ENCODE measurements at places on chromosomes 12 and 14.

DNA sequence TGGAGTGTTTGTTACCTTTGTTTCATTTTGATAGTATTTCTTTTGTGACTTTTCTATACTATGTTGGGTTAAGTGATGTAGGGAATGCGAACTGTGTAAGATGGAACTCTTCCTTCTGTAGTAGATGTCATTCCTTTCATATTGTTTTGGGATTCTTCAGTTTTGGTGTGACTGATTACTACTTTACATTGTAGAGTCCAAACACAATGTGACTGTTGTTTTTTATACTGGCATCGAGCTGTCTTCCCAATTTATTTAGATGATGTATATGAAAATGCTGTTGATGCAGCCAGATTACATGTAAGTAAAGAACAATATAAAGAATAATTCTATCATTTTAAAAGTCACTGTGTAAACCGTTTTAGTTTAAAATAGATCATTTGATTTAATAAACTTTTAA is 34.7 kb downstream of the WASHC4 start:
- no peak for DNase-seq

DNA sequence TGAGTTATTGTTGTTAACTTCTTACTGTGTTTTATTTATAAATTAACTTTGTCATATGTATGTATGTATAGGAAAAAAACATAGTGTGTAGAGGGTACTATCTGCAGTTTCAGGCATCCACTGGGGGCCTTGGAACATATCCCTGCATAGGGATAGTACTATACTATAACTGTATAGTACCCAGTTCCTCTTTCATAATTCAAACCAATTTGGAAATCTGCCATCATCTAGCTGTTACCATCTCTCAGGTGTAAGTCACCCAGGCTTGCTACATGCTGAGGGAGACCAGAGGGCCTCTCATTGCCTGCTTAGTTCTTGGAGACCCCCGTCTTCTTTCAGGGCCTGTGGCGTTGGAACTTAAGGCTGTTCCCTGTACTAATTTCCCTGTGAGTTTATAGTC is 12.9 kb upstream of the DCD start:
- DNase-seq, result no peak

- peak; percentile 63 for DNase-seq
Observed at GRCh38 chr14:94689218-94689984, 77.2 kb downstream of the SERPINA3 start.

DNA sequence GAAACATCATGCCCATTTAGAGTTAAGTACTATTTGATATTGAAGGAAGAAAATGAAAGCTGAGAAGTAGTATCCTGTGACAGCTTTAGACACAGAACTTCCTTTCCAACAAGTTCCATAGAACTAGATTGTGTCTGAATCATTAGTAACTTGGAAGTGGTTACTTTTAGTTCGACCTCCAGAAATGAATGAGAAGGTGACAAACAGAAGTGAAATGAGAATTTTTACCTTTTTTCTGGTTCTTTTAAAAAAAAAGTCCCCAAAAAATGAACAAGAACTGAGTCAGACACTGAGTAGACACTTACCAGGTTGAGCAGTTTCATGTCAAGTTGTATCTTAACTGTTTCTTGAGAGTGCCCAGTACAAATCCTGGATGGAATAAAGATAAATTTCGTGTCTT is 3.0 kb downstream of the ATP6V0A2 start:
- DNase-seq, result no peak

DNA sequence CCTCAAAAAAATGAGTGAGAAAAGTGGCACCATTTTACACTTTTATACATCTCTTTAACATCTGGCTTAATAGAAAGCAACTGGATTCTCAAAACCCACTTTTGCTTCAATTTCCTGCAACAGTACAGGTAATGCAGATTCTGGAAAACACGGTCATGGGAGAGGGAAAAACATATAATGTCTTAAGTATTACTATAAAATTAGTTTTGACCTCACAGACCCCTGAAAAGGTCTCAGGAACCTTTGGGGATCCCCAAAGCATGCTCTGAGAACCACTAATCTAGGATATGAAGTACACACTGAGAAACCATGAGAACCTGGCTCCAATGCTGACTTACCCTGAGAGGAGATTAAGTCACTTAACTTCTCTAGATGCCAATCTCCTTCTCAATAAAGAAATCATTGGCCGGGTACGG is 64.7 kb downstream of the PPP2R5E start:
- peak; percentile 11 for DNase-seq

DNA sequence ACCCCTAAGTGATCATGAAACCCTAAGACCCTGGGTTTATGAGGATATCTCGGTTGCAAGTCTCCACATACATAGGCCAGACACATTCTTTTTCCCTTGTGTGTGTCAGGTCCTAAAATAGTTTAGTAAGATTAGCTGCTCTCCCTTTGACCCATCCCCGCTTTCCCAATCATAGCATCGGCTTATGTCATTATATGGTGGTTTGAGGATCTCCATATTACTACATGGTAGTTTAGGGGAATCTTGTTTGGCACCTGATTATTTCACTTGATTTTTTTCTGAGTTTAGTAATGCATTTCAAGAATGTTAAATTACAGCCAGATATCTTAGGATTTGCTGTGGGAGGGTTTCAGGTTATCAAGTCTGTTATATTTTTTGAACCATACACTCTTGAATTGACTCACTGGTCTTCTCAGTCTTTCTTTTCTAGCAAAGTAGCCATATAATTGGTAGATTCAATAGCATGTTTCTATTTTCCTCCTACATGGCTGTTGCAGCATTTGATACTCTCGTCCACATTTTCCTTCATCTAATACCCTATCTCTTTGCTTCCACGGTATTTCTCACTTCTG is 68.3 kb upstream of the TRHDE start:
- DNase-seq, result no peak

- no peak for DNase-seq
Observed at GRCh38 chr12:107447336-107447735, 238.3 kb upstream of the PWP1 start.

- no peak for DNase-seq
Observed at GRCh38 chr14:79044894-79045624, 874.9 kb downstream of the NRXN3 start.

- DNase-seq, result no peak
Observed at GRCh38 chr12:88884600-88884999, 304.3 kb upstream of the KITLG start.

DNA sequence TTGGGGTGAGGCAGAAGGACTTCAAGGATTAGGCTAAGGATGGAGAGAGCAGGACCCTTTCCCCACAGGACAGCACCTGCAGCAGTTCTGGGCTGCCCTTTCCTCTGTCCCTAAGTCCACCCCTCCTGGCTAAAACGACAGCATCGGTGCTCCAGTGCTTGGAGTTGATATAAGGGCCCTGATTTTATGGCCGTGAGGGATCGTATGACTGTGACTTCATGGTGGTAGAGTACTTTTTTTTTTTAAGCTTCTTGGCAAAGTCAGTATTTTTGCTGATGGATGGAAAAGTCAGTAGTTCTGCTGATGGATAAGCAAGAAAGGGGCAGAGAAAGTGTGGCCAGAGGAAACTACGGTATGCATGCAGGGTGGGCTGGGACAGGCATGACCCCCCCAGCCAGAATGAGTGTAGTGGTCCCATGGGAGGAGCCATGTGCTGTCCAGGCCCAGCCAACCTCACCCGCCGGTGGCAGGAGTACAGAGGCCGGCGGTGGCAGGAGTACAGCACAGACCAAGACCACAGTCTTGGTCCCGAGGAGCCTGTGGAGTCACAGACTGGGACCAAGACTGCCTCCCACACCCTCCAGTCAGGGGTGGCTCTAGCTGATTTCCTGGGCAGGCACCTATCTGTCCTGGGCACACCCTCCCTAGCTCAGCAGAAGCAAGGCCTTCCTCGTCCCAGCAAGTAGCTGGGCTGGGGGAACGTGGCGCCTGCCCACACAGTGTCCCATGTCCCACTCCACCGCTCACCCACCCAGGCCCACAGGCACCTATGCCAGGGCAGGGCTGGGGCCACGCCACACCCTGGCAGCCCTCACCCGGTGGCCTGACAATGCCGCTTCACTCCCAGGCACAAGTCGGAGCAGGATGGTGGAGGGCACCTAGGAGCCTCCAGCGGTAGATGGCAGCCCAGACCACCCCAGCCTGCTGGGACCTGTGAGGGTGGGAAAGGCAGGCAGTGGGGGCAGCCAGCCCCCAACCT is 46.3 kb downstream of the CCDC88C start:
- no peak for DNase-seq
